AG09309 (cell line): ENCODE measurements at places on chromosomes 7 and 10.
A peak's percentile ranks its signal among the peaks of the same experiment; 100 is the strongest.

GRCh38 chr7:108001764-108002725 is 916 bp downstream of the LAMB1 start:
- DNase-seq = peak; percentile 20

DNA sequence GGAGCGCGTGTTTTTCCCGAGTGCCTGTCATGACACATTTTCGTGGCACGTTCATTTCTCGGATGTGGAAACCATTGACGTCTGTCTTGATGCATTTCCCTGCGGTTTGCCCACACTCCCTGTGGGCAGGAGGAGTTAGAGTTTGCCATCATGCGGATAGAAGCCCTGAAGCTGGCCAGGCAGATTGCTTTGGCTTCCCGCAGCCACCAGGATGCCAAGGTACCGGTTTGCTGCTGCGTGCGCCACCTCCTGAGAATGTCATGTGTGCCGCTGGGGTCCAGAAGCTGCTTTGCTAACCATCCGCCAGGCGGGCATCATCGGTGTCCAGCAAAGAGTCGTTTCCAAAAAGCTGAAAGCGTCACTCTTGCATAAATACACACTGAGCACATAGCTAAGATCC is 40.9 kb upstream of the BTBD16 start:
- no peak for DNase-seq

DNA sequence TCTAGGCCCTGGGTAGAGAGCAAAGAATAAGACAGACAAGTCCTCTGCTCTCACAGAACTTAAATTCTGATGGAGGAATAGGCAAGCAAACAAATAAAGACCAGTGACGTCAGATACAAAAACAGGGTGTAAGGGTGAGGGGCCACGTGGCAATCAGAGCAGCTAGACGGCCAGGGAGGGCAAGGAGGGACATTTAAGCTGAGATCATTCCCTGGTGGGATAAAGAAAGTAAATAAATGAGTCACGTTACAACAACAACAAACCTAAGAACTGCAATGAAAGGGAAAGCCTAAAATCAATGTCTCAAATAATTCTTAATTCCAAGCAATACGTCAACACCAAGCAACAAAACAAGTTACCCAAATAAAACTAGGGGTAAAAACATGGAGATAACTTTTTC is 21.8 kb downstream of the STN1 start:
- no peak for DNase-seq

DNA sequence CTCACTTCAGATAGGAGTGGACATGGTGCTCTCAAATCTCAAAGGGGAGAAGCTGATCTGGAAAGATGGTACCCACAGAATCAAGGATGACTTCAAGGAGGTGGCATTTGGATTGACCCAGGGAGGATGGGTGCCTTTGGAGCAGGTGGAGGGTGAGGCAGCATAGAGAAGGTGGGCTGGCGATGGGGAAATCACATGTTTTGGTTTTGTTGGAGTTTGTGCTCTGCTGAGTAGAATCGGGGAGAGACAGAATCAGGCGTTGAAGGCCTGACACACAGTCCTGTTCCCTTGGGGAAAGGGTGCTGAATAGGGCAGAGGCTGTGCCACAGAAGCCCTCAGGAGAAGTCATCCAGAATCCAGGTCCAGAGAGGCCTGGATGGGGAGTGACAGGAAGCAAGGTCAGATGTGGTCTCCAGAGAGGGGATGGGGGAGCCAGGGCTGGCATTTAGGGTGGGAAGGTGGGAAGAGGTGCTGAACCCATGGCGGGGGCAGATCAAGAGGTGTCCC is 291.1 kb downstream of the GLRX3 start:
- DNase-seq = no peak

GRCh38 chr7:17944720-17945119 is 4.4 kb upstream of the SNX13 start:
- DNase-seq = no peak

DNA sequence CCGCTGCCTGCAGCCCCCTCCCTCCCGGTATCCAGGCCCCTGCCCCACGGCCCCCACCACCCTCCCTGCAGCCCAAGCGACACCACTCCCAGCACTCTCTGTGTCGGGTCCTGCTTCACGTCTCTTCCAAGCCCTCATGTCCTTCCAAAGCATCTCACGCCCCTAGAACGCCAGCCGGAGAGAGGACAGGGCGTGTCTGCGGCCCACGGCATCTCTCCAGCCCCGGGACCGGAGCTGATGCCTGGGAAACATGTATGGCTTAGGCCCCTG is 51.1 kb upstream of the PDGFA start:
- DNase-seq = no peak

GRCh38 chr10:50561266-50561665 is 62.5 kb downstream of the SGMS1 start:
- DNase-seq = peak; percentile 99

GRCh38 chr10:1574719-1575118 is 162.6 kb downstream of the ADARB2 start:
- no peak for DNase-seq

DNA sequence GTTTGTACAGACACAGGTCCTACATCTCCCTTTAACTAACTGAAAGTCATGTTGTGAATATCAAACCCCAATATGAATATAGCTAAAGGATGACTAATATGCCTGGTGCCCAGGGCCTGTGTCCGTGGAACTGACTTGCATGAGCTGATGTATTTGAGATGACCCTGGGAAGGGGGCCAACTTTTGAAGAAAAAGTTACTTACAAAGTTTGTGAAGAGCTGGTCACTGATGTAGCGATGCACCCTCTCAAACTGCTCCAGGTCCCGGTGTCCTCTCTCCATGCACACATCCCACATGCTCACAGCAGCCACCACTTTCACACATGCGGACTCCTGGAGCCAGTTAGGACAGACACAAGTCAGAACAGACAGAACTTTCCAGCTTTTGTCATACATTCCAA is 106.2 kb downstream of the ABCC2 start:
- DNase-seq = peak; percentile 14

GRCh38 chr10:57168611-57169240 is 807.7 kb upstream of the ZWINT start:
- DNase-seq = no peak

DNA sequence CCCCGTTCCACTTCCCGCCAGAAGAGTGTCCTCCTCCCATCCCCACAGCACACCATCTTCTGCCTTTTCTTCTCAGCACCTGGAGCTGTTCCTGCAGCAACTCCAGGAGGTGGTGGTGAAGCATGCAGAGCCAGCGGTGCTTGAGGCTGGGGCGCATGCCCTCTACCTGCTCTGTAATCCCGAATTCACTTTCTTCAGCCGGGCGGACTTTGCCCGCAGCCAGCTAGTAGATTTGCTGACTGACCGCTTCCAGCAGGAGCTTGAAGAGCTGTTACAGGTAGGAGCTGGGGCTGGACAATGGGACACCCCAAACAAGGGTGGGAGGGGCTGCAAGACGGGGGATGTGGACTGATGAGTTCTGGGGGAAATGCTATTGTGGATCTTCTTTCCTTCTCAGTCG is 19.1 kb upstream of the PVRIG start:
- no peak for DNase-seq

GRCh38 chr7:116403265-116403664 is 96.3 kb upstream of the CAV2 start:
- peak; percentile 80 for DNase-seq

DNA sequence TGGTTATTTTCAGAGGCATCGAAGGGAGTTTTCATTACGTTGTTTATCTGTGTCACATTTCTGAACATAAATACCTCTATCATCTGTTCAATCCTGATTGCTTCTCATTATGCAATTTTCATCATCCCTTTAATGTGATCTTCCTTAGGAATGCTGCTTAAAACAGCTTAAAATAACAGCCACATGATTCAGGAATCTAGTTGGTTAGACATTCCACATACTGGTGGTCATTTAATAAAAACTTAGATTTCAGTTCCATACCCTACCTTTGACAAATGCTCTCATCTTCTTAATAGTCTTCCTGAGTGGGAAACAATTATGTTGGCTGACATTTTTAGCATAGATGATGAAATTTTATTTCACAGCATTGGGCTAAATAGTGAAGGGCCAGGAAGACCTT is 191.3 kb upstream of the CDCA7L start:
- DNase-seq = peak; percentile 59

DNA sequence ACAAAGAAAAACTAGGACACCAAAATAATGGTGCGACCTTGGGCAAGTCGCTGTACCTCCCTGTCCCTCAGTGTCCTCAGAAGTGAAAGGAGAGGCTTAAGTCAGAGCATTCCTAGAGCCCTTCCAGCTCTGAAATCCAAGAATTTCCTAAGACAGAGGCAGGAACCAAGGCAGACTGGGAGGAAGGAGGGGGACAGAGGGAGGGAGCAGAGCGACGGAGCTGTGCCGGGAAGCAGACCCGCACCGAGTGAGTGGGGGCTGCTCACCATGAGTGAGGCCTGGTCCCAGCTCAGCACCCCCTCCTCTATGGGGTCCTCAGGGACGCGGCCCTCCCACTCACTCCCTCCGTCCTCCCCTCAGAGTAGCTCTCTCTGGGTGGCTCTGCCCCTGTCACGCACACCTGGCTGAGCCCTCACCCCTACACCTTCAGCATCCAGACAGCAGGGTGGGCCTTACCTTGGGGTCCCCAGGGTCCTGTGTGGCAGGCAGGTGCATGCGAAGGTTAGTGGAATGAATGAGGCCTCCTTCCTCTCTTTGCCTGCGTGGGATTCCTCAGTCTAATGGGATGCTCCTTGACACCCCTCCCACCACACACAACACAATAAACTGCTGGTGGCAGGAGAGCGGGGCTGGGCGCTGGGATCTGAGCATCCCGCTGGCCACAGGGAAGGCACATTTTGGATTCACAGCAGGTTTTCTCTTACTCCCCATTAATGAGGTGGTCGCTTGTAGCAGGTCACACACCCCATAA is 4.6 kb upstream of the SMARCD3 start:
- no peak for DNase-seq

DNA sequence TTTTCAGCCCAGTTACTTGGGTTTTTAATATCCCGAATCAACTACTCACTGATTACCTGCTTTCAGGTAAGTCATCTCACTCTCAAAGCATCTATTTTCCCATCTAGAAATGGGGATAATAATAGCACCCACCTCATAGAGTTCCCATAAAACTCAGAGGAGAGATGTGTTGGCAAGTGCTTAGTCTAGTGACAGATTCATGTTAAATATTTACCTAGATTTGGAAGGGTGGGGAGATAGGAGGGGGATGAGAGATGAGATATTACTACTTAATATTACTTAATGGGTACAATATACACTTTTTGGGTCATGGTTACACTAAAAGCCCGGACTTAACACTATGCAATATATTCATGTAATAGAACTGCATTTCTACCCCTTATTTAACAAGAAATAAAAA is 7.0 kb upstream of the A1CF start:
- DNase-seq = no peak

GRCh38 chr7:103660455-103661371 is 214.7 kb upstream of the SLC26A5 start:
- DNase-seq = no peak

- no peak for DNase-seq
Measured at GRCh38 chr10:25698638-25699037, 235.4 kb upstream of the MYO3A start.

- DNase-seq = peak; percentile 18
Measured at GRCh38 chr7:94655848-94656657, at the start of gene SGCE. SGCE (minus strand) TSS chr7:94656133; CDS start chr7:94656098, 35 bp downstream.

DNA sequence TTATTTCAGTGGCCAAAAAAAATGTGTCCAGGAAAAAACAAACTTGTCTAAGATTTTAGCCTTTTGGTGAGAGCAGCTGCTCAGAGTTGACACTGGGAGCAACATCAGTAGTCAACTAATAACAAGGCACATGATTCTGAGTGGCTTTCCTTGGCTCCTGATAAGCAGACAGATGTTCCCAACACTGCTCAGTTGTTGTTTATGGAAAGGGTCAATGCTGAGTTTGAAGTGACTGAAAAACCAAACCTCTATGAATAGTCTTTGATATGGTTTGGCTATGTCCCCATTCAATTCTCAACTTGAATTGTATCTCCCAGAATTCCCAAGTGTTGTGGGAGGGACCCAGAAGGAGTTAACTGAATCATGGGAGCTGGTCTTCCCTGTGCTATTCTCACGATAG is 12.3 kb downstream of the DYDC1 start:
- no peak for DNase-seq

- no peak for DNase-seq
Measured at GRCh38 chr10:8052341-8052955, 2.0 kb upstream of the GATA3 start.

DNA sequence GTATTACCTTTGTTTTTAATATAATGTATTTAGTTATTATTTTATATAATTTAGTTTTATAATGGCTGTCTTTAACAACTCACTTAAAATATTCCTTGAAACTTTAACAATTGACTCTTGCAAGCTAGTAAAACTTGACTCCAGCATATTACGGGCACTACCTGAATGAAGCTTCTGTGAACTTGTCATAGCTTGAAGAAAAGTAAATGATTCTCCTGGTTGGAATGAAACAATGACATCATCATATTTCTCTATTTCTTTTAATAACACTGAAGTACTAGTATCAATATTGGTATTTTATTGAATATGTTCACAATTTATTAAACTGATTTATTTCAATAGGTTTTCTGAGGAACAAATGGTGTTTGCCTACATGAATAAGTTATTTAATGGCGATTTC is 128.4 kb upstream of the PHF14 start:
- DNase-seq = no peak

DNA sequence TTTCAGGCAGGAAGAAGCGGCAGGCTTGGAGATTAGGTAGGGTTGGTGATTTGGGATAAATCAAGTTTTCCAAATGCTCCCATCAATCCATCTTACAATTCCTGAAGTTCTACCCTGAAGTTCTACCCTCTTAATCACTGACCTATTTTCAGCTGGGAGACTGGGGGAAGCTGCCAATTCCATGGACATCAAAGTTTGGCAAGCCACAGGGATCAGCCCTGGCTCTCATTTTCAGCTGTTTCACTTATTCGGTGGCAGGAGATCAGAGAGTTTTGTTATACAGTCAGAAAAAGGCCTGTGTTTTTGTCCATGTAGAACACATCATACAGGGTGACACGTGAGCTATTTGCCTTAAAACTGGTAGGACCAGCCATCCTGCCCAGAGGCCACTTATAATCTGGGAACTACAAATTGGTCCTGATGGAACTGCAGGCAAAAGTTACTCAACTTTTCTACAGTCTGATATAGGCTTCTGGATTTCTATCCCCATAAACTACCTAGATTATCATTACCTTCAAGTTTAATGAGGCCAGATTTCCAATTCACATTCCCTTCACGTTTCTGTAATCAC is 112.9 kb upstream of the ZNF746 start:
- DNase-seq = no peak

DNA sequence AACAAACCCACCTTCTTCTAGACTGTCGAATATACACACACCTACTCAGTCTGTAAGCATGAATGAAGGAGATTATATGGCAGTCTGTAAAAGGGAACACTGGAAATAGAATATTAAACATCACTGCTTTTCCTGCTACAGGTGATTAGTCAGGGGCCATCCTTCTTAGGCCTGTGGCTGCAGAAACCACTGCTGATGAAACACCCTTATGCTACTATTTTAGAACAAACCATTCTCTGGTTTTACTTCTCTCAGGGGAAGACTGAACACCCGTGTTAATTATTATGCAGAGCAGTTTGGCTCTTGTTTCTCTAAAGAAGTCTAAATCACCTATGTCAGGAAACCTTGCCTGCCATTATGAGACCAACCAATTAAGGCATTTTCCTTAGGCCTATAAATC is 351.1 kb upstream of the KLF6 start:
- DNase-seq = no peak
